Heart right ventricle (tissue), 16 donors: ENCODE measurements at places on chromosomes 6 and 20.

GRCh38 chr6:104642871-104643270, 216.8 kb downstream of the HACE1 start:
- H3K4me3 ChIP-seq, result no peak overlapping the region
- peaks cover 29% of the 10 kb centered on the region for H3K4me1 ChIP-seq
- no peaks in the 10 kb centered on the region for H3K36me3 ChIP-seq
- DNase-seq, result no peak
- H3K27me3 ChIP-seq, result no peaks in the 10 kb centered on the region

DNA sequence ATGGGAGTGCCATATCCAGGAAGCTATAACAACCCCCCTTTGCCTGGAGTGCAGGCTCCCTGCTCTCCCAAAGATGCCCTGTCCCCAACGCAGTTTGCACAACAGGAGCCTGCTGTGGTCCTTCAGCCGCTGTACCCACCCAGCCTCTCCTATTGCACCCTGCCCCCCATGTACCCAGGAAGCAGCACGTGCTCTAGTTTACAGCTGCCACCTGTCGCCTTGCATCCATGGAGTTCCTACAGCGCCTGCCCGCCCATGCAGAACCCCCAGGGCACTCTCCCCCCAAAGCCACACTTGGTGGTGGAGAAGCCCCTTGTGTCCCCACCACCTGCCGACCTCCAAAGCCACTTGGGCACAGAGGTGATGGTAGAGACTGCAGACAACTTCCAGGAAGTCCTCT, 56.7 kb upstream of the TMEM181 start:
- no peaks in the 10 kb centered on the region for H3K27me3 ChIP-seq
- H3K4me3 ChIP-seq, result no peak overlapping the region
- no peaks in the 10 kb centered on the region for H3K36me3 ChIP-seq
- DNase-seq, result no peak

GRCh38 chr6:6039946-6040509, 33.3 kb upstream of the NRN1 start:
- H3K4me1 ChIP-seq, result no peaks in the 10 kb centered on the region
- no peak overlapping the region for H3K4me3 ChIP-seq

GRCh38 chr6:53258076-53258773, 90.5 kb downstream of the ELOVL5 start:
- H3K27me3 ChIP-seq, result no peaks in the 10 kb centered on the region
- H3K4me1 ChIP-seq, result peaks cover 4% of the 10 kb centered on the region
- H3K36me3 ChIP-seq, result peaks cover 49% of the 10 kb centered on the region
- H3K4me3 ChIP-seq, result no peak overlapping the region
- DNase-seq, result no peak
- no peak overlapping the region for H3K27ac ChIP-seq

DNA sequence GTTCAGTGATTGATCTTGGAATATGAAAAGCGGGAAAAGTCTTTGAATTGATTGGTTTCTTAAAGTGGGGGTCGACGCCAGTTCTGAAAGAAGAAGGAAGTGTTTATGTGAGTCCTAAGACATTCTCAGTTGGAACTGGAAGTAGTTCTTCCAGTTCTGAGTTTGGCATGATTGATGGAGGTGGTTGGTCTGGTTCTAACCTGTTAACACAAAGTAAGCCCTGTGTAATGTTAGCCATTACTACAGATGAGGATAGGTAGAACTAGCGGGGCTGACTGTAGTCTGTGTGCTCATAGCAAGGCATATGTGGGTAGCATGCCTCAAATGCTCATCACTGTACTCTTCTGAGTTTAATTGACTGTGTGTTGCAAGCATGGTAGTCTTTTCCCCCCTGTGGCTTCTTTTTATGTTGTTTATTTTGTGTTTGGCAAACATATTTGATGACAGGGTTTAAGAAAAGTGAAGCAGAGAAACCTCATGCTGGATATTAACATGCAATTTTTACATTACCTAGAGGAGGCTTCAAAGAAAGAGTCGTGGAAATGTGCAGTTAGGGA, 24.9 kb downstream of the CITED2 start:
- no peak overlapping the region for H3K4me3 ChIP-seq
- H3K27ac ChIP-seq, result no peak overlapping the region
- H3K36me3 ChIP-seq, result no peaks in the 10 kb centered on the region
- H3K4me1 ChIP-seq, result no peaks in the 10 kb centered on the region
- no peak for DNase-seq
- no peaks in the 10 kb centered on the region for H3K27me3 ChIP-seq

- H3K4me3 ChIP-seq, result no peak overlapping the region
- H3K27ac ChIP-seq, result peak overlapping the region; percentile 24
- no peaks in the 10 kb centered on the region for H3K4me1 ChIP-seq
- no peaks in the 10 kb centered on the region for H3K27me3 ChIP-seq
Measured at GRCh38 chr6:109465772-109466171, 10.2 kb upstream of the MICAL1 start.

- DNase-seq, result no peak
- H3K36me3 ChIP-seq, result no peaks in the 10 kb centered on the region
- H3K4me1 ChIP-seq, result peaks cover 34% of the 10 kb centered on the region
Measured at GRCh38 chr20:3847429-3847940, 851 bp downstream of the MAVS start.

DNA sequence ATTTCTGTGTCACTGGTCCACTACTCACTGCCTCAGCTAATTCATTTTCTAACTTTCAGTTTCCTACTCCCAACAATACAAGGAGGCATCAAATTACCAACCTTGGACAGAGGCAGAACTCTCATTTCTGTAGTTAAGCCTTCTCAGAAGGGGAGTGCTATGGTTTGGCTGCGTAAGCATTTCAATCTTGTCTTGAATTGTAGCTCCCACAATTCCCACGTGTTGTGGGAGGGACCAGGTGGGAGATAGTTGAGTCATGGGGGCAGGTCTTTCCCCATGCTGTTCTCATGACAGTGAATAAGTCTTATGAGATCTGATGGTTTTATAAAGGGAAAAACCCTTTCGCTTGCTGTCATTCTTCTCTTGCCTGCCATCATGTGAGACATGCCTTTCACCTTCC, 22.9 kb downstream of the HLA-DRA start:
- no peaks in the 10 kb centered on the region for H3K36me3 ChIP-seq
- peaks cover 3% of the 10 kb centered on the region for H3K27me3 ChIP-seq
- H3K4me1 ChIP-seq, result no peaks in the 10 kb centered on the region
- no peak overlapping the region for H3K27ac ChIP-seq
- no peak overlapping the region for H3K4me3 ChIP-seq
- DNase-seq, result no peak

DNA sequence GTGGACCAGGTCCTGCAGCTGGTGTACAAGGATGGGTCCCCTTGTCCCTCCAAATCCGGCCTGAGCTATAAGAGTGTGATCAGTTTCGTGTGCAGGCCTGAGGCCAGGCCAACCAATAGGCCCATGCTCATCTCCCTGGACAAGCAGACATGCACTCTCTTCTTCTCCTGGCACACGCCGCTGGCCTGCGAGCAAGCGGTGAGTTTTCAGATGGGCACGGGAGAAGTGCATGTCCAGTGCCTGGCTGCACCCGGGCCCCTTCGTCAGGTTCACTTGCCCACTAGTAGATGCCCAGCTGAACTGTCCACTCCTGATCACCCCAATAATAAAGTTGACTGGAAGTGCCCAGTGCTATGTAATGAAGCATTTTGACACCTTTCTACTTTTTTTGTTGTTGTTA, 48.3 kb upstream of the SLC22A1 start:
- H3K27me3 ChIP-seq, result no peaks in the 10 kb centered on the region
- H3K4me1 ChIP-seq, result no peaks in the 10 kb centered on the region
- H3K36me3 ChIP-seq, result peaks cover 9% of the 10 kb centered on the region
- H3K27ac ChIP-seq, result no peak overlapping the region
- no peak for DNase-seq

- DNase-seq, result no peak
- H3K4me3 ChIP-seq, result no peak overlapping the region
- H3K4me1 ChIP-seq, result peaks cover 8% of the 10 kb centered on the region
- H3K27ac ChIP-seq, result no peak overlapping the region
- no peaks in the 10 kb centered on the region for H3K36me3 ChIP-seq
Measured at GRCh38 chr20:49973981-49974380, 8.8 kb upstream of the SNAI1 start.

- H3K4me3 ChIP-seq, result no peak overlapping the region
- no peaks in the 10 kb centered on the region for H3K36me3 ChIP-seq
- no peaks in the 10 kb centered on the region for H3K4me1 ChIP-seq
- no peaks in the 10 kb centered on the region for H3K27me3 ChIP-seq
- H3K27ac ChIP-seq, result no peak overlapping the region
- DNase-seq, result no peak
Measured at GRCh38 chr6:1569377-1569776, 40.3 kb upstream of the FOXC1 start.

GRCh38 chr20:44284032-44284431, 27.0 kb downstream of the FITM2 start:
- no peaks in the 10 kb centered on the region for H3K36me3 ChIP-seq
- no peak overlapping the region for H3K27ac ChIP-seq
- no peak for DNase-seq
- peaks cover 9% of the 10 kb centered on the region for H3K4me1 ChIP-seq
- H3K4me3 ChIP-seq, result no peak overlapping the region
- H3K27me3 ChIP-seq, result no peaks in the 10 kb centered on the region

DNA sequence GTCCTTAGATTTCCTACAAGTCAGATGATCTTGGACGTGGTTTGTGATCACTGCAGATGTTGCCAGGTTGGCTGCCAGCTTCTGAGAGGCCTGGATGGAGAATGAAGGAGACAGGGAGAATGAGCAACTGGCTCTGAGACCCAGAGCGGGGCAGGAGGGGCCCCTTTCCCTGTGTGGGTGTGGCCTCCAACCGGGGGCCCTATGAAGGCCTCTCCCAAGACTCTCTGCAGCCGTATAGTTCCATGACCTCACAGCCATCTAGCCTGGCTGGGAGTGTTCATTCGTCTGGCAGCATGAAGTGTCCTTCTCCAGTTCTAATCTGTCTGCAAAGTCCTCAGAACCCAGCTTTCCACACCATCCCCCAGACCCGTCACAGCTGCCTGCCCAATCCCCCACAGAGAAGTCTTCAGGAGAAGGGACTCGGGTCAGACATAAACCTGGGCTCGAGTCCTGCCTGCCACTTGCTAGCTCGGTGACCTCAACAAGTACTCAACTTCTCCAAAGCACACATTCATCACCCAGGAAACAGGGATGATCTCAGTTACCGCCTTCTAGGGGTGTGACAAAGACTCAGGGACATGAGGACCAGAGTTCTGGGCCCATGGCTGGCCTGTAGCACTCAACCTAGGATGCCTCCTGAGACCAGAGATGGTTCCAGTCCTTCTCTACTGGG, 122.6 kb downstream of the EDN3 start:
- DNase-seq, result no peak
- H3K36me3 ChIP-seq, result no peaks in the 10 kb centered on the region
- no peak overlapping the region for H3K27ac ChIP-seq
- H3K27me3 ChIP-seq, result peaks cover 5% of the 10 kb centered on the region
- H3K4me3 ChIP-seq, result no peak overlapping the region

DNA sequence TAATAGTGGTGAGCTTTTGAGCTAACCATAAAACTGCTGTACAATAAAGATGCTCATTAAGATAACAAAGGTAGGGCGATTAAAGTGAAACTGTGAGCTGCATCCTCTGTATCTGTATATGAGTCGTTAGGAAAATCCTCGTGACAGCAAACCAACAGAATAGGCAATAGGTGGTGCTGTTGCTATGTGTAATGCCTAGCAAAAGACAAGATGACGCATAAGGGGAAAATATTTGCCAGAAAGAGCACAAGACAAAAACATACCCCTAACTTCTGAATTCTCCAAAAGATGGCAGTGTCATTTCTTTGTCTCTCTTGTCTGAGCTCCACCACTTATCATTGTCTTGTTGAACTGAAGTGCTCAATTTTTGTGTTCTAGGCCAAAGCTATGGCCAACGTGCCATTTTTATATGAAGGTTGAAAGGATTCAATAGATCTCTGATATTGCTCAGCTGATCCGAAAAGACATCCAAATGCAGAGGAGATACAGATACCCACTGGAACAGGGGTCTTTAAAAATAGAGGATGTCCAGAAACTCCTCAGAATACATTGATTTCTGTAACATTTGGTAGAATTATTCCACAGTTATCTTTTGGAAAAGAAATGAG, 56.3 kb upstream of the ANKEF1 start:
- no peaks in the 10 kb centered on the region for H3K27me3 ChIP-seq
- H3K27ac ChIP-seq, result no peak overlapping the region
- no peaks in the 10 kb centered on the region for H3K4me1 ChIP-seq
- H3K36me3 ChIP-seq, result no peaks in the 10 kb centered on the region
